ENCODE measurements at places on chromosomes 13 and 19. TPM values are rescaled to one million over a fixed set of nuclear protein-coding genes. Genes with fewer than 3 reads are reported as not detected.

- DNase-seq = no peak
Measured at GRCh38 chr19:49472936-49473335, 1.1 kb upstream of the FLT3LG start.

- DNase-seq = no peak
Measured at GRCh38 chr19:17348700-17349099, 11.3 kb downstream of the GTPBP3 start.

DNA sequence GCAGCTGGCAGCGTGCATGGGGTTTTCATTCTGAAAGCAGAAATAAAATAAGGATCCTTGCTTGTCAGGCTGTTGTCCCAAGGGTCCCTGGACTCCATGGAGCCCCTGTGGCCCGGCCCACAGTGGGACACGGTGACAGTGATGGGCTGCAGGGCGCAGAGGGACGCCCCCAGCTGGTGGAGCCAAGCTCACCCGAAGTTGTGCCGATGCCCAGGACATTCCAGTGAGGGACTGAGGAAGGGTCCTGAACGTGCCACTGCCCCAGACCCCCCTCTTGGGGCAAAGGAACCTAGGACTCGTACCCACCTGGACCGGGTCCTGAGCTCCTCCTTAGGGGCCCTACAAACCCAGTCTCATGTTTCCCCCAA lies 35.0 kb downstream of the MYO9B start:
- DNase-seq = no peak

- no peak for DNase-seq
Measured at GRCh38 chr13:48729856-48730255, 76.1 kb downstream of the CYSLTR2 start.

GRCh38 chr13:51765142-51765515 lies 38.8 kb downstream of the DHRS12 start:
- no peak for DNase-seq

DNA sequence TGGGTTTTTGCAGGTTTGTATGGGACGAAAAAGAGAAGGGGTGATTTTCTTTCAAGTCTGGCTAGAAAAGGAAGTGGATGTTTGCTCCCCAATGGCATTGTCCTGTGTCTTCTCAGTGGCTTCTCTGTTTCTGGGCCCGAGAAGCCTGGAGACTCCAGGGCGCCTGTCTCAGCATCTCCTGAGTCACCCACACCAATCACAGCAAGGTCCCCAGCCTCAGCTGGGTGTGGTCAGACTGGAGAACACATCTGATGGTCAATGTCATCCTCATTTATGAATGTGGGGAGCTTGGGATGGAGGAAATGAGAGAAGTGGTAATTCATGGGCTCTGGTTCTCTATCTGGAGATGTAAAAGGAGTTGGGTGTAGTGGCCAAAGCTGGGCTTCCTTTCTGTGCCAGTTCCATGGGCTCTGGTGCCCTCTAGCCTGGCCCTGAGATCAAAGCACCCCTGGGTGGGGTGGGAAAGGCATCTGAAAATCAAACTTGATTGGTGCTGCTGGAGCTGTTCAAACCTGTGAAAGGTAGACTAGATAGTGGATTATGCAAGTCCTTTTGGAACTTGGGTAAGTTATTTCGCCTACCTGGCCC lies 13.4 kb downstream of the RASL11A start:
- DNase-seq = no peak

GRCh38 chr19:1909761-1910080 lies 4.5 kb downstream of the ADAT3 start:
- DNase-seq = no peak

Gene GNA15
- total RNA-seq = 16.9 TPM

Gene ZNF578
- 0.10 TPM for total RNA-seq

Gene FUT2
- not detected for total RNA-seq

Gene PCSK4
- total RNA-seq = 0.90 TPM

Gene LYPD3
- total RNA-seq = not detected

Measured in GM12878 (cell line).